ENCODE measurements at places on chromosomes 4 and X. TPM values are rescaled to one million over a fixed set of nuclear protein-coding genes. Genes with fewer than 3 reads are reported as not detected.
A peak's percentile ranks its signal among the peaks of the same experiment; 100 is the strongest.

The DDX60 gene
- 2.1 TPM for polyA plus RNA-seq

DNA sequence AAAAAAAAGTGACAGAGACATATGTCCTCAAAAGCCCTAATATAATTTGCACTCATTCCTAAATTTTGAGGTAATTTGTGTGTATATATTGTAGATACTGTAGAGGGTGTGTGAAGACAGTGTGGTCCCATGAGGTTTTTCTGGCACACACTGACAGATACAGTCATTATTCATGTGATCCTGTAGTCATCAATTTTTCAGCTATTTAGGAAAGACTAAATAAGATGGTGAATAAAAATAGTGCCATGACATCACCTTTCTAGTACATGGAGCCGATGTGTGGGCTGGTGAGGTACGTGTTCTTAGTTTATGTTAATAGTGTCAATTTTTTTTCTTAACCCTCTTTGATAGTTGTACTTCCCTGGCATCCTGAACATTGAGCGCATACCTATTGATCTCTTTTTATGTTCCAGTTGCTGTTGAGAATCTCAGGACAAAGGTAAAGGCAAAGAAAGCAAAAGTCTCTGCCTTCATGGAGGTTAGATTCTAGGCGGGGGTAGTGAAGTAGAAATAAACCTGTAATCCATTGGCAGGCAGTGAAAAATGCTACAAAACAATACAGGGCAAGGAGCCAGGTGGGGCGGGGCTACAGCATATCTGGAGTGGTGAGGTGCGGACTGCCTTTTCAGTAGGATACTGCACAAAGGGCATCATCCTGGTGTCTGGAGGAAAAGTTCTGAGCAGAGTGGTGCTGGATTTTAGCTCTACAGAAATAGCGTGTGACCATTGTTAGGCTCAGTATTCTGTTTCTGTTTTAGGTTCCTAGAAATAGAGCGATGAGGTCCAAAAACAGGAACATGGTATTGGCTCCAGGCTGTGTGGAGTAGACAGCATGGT is 93.8 kb downstream of the ARHGAP10 start:
- DNase-seq: peak; percentile 62

GRCh38 chr4:41815473-41815872 is 66.9 kb upstream of the PHOX2B start:
- DNase-seq: no peak

The MFAP3L gene
- 4.2 TPM for polyA plus RNA-seq

The PAGE1 gene
- polyA plus RNA-seq: not detected

GRCh38 chr4:141329174-141329569 is 108.5 kb downstream of the ZNF330 start:
- DNase-seq: no peak

GRCh38 chr4:3422241-3422801 is 19.4 kb upstream of the HGFAC start:
- DNase-seq: peak; percentile 8

- peak; percentile 47 for DNase-seq
Measured at GRCh38 chrX:129777218-129778030, 2.3 kb upstream of the SASH3 start.

The SEPSECS gene
- polyA plus RNA-seq: 1.4 TPM

- DNase-seq: no peak
Measured at GRCh38 chr4:185019456-185020292, 1.4 kb downstream of the HELT start.

GRCh38 chr4:16659079-16659478 is 239.4 kb downstream of the LDB2 start:
- no peak for DNase-seq

DNA sequence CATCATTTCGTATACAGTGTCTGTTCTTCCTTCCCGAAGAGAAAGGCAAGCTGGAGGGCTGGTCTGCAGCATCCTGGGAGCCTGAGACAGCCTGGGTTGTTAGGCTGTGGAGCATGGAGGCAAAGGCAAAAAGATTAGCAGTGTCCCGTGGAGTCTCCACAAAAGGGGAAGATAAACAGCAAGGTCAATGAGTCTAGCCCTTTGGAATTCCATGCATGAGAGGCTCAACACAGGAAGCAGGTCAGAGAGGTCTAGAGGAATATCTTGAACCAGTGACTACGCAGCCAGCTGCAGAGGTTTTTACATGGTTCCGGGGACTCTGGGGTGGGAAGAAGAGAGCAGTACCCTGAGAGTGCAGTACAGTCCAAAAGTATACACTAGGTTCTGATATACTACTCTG is 12.2 kb upstream of the MCF2 start:
- DNase-seq: no peak

Measured in psoas muscle (tissue), 8 donors.